ENCODE measurements at places on chromosomes 1 and 21.
A peak's percentile ranks its signal among the peaks of the same experiment; 100 is the strongest.

DNA sequence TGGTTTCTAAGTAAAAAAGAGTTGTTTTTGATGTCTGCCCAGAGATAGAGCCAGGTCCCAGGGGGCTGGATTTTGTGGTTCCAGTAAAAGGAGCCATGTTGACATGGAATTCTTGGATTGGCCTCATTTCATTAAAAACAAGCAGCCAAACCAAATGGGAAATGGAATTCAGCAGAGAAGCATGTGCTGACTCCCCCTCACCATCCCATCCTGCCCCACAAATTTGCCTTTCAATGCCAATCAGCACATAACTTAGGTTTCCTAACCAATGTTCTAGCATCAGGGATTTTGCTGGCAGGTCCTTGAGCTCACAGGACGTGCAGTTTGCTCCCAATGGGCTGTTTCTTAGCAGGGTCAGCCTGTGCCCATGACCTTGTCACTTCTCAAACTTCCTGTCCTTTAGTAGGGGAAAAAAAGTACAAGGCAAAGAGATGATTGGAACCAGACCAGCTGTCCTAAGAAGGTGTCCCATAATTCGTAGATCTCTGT lies 101.5 kb upstream of the GADD45A start:
- DNase-seq: no peak

DNA sequence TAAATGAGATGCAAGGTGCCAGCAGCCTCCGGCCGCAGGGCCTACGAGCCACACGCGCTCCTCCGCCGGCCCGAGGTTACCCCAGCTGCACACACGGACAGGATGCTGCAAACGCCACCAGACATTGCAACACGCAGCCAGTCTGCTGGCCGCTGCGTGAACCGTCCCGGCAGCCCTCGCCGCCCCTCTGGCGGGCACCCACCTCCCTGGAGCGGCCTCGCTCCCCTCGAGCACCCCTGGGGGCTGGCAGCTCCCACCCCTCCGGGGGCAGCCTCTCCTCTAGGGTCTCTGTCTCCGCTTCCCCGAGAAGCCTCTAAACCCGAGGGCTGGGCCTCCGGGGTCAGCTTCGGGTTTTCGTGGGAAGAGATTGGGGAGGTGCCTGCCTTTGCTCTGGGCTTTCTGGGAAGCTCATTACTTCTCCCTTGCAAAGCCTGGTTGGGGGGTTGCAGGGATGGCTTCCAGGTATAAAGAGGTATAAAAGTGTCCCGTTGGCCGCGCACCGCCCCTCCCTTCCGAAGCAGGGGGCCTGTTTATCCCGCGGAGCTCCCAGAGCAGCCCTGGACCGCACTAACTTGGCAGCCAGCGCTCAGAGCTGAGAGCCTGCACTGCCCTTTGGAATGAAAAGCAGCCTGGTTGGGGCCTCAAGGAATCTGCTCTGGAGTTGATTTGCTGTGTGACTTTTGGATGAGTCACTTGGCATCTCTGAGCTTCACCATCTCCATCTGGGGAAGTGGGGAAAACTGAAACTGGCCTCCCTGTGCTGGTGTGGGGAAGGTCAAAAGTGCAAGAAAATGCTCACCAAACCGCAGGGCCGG lies 21.8 kb downstream of the DHRS3 start:
- no peak for DNase-seq

DNA sequence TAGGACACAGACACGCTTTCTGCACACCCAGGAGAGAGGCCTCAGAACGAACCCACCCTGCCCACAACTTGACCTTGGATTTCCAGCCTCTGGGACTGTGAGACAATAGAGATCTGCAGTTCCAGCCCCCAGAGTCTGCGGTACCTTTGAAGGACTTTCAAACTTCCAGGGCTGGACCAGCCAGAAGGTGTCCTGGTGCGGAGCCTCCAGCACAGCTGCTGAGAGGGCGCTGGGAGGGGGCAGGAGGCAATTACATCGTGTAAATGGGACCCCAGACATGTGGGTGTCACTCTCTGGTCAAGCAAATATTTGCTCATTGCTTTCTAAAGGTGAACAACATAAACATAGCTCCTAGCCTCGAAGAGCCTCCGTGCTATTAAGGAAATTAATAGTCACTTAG lies 58.7 kb upstream of the ACTRT2 start:
- no peak for DNase-seq

- no peak for DNase-seq
Observed at GRCh38 chr1:26749458-26749857, 38.3 kb upstream of the PIGV start.

DNA sequence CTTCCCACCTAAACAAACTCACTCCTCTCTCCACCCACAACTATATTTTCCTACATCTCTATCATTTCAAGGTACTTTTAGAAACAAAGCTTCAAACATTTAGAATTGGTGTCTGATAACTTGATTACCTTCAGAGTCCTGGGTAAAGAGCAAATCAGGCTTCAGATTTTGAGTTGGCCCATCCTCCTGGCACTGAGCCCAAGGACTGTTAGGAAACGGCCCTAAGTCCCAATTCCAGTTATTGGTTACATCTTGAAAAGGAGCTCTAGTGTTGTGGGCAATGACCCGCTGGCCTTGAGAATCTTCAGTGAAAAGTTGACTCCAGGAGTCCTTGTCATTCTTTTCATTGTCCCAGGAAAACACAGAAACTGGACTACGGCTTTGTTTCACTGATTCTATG lies 15.1 kb downstream of the MTFR1L start:
- DNase-seq: no peak

DNA sequence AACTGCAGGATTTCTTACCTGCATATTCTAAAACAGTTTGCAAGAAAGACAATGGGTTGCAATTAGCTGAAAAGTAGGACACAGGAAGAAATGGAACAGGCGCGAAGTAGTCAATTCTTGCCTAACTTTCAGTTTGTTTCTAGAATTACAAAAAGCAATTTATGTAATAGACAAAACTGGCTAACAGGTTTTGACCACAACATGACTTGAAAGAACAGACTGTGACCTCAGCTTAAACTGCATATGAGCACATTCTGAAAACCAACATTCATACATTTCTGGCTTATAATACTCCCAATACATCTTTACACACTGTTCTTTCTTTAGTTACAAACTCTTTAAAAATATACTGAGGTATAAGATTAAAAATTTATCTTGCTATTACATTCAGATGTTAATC lies 405.9 kb upstream of the B3GALT2 start:
- no peak for DNase-seq

DNA sequence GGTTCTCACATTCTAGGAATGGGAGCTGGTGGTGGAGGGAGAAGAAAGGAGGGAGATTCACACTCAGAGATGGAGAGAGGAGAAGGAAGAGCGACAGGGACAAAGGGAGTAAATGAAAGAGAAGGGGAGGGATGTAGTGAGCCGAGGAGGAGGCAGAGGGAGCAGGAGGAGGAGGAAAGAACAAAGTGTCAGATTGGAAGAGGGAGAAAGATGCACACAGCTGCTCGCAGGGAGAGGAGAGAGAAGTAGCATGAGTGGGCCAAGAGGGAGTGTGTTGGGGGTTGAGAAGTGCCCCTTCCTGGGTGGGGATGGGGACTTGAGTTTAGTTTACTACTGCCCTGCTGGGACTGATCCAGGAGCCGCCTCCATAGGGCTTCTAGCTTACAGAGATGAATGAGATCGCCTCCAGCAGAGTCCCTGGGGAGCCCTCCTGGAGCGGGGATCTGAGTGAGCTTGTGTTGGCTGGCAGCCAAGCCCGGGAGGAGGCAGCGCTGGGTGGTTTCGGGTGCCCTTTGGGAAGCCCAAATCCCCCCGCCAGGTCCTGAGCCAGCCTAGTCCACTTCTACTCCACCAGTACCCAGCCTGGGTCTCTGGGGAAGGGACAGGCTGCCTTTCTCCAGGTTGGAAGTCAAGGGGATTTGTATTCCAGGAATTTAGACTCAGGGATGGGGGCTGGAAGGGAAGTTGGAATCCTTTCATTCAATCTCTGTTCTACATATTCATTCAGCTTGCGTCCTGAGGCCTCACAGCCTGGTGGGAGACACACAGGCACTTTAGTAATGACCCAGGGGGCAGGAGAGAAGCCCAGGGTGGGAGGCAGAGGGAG lies 20.9 kb downstream of the PTPRU start:
- peak; percentile 30 for DNase-seq

DNA sequence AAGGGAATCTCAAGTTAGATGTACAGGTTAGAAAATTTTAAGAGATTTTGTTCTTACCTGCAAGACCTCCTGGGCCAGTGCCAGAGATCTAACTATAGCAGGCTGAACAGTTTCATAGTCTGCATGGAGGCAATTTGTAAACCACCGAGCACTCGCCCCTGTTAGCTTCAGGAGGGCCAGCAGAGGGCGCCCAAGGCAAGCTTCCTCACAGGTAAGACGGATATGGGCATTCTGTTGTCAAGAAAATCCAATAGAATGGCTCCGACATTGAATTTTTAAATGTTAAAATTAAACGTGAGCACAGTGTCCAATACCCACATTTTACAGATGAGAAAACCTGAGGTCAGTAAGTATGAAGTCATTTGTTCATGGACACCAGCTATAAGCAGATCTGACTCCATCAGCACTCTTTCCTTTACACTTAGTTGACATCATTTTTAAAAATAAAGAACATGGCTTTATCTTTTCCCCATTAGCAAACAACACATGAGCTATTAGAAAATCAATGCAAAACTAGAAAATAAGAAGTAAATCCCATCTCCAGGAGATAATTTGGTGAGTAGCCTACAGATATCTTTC lies 2.2 kb downstream of the REG4 start:
- DNase-seq: peak; percentile 66

GRCh38 chr1:71647513-71648300 lies 566.9 kb upstream of the ZRANB2 start:
- peak; percentile 6 for DNase-seq

DNA sequence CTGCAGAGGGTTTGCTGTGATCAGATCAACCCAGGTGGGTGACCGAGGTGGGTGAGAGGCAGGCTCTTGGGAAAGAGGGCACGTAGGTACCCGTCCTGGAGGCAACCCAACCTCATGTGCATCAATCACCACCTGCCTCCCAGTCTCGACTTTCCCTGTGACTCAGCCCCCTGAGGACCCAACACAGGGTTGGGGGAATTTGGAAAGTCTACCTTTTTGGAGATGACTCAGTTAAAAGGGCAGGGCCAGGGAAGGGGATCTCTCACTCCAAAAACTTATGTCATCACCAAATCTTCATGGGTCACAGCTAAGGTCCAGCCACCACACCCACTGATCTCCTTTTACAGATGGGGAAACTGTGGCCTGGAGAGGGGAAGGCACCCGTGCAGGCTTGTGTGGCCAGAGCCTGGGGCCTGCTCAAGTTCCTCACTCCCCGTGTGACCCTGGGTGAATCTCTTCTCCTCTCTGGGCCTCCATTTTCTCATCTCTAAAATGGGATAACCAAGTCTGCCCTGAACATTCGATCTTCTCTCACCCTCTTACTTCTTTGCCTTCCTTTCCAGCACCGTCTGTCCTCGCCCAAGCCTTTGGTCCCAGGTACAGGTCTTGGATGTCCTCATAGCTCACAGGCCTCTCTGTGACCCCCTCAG lies 34.6 kb upstream of the WNT4 start:
- DNase-seq: no peak

DNA sequence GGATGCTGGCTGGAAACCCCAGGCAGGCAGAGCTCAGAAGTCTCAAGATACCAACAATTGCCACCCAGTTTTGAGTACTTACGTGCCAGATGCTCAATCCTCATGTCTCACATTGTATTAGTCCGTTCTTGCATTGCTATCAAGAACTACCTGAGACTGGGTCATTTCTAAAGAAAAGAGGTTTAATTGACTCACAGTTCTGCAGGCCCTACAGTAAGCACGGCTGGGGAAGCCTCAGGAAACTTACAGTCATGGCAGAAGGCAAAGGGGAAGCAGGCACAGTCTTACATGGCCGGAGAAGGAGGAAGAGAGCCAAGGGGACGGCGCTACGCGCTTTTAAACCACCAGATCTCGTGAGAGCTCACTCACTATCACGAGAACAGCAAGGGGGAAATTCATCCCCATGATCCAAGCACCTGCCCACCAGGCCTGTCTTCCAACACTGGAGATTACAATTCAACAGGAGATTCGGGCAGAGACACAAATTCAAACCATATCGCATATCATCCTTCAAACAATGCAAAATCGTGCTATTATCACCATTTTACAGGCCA lies 58.0 kb downstream of the KAZN start:
- no peak for DNase-seq

DNA sequence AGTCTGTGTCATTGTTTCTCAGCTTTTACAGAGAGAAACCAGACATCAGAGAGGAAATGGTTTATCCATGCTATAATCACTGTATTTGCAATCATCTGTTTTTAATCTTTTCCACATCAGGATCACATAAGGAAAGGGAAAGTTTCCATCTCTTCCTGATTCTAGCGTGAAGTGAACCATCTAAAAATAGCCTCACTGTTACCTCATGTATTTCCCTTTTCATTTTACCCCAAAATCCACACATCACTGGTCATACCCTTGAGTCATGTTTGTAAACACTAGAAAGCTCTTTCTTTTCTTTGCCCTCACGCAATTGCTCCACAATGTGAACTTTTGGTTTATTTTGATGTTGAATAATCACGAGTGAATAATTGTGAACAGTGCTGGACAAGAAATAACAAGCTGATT lies 146.0 kb downstream of the PLA2G4A start:
- DNase-seq: no peak

DNA sequence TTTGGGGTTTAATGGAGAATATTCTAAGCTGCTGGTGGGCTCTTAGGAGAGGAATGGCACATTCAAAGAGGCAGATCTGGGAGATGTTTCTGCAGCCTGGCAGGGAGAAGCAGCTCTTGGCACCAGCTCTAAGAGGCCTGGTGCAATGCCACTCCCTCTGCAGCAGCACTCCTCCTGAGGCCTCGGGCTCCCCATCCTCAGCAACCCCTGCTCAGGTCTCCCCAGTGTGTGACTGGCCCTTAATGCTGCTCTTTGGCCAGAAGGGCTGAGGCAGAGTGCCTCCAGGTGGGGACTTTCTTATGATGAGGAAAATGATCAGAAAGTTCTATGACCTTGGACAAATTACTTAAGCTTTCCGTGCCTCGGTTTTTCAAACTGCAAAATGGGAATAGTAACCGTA lies 55.5 kb downstream of the MAB21L3 start:
- no peak for DNase-seq

GRCh38 chr1:29513357-29513756 lies 277.0 kb downstream of the PTPRU start:
- DNase-seq: peak; percentile 69

DNA sequence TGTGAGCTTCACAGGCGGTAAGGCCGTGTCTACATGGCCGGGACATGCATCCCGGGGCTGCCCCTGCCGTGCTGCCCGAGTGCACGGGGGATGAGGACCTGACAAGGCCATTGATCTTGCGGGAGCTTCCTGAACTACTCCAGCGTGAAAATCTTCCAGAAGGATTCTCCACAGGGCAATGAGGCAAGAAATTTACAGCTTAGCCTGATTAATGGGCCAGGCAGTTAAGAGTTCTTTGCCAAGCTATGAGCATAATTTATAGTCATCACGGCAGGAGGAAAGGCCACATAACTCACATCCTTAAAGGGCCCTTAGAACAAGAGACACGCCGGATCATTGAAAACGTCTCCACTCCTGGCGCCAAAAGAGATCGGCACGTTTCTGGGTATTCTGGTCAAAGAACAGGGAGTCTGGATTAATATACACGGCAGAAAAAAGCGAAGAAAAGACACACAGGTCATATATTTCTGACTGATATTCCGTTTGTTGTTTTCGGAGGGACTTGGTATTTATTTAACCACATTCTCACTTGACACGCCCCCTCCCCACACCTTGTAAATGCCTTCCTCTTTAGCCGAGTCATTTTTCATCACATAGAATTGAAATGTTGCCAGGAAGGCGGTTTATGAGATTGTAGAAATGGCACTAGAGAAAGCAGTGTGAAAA lies 180.5 kb downstream of the DYRK1A start:
- no peak for DNase-seq
